Activated T-helper 9 cell treated with anti-CD3 and anti-CD28 coated beads, Interleukin-2, amount 50 U/mL, for 16 hours (primary cell): ENCODE measurements at places on chromosomes 5 and 9.

DNA sequence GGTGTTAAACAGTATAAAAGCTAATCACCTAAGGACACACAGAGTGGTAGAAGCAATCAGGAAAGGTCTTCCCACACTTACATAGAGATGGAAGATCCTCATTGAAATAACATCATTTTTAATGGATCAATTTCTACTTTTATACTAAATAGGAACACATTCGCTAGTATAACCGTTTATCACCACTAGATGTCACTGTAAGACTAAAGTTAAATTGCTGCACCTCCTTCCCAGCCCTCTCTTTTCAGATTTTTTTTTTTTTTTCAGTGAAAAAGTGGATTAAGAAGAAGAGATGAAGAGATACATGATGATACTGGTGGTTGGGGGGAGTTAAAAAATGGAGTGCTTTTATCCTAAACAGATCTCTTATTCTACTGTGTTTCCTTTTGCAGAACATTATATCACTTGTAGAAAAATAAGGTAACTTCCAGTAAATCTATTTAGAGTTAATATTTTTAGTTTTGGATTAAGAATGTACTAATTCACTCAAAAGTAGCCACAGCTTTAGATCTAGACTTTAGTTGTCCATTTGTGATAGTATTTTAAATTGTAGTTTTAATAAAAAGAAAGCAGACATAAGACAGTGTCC is 116.9 kb upstream of the ARRDC3 start:
- no peak for DNase-seq

DNA sequence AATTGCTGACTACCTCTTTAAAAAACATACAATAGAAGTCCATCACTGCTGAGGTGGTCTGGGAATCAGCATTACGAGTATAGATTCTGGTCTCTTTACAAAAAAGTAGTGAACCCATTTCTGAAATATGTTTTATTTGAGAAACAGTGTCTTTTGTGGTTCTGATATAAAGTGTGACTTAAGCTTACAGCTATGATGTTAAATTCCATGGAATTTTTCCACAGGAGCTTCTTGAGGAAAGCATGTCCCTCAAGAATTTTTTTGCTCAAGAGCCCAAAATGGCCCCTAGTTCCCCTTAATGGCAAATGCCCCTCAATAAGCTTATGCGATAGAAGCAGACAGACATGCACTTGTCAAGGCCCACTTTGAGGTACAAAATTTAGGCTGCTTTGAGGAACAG is 265.7 kb downstream of the FAM170A start:
- DNase-seq = no peak

- DNase-seq = no peak
Observed at GRCh38 chr5:88836195-88836838, 46.7 kb downstream of the MEF2C start.

DNA sequence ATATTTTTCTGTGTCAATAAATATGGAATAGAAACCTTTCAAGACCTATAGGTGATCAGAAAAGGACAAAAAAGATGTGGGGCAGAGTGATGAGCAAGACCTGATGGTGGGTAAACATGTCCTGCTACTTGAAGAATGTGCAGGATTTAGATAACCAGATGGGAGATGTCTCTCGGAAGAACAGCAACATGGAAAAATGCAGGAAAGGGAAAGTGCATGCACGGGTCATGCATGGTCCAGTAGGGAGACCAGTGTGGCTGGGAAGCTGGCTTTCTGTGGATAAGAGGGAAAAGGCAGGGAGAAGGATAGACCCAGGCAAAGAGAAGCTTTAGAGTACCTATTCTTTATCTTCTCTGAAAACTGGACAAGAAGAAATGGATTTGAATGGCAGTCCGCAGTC is 7.1 kb upstream of the CAST start:
- DNase-seq = no peak

DNA sequence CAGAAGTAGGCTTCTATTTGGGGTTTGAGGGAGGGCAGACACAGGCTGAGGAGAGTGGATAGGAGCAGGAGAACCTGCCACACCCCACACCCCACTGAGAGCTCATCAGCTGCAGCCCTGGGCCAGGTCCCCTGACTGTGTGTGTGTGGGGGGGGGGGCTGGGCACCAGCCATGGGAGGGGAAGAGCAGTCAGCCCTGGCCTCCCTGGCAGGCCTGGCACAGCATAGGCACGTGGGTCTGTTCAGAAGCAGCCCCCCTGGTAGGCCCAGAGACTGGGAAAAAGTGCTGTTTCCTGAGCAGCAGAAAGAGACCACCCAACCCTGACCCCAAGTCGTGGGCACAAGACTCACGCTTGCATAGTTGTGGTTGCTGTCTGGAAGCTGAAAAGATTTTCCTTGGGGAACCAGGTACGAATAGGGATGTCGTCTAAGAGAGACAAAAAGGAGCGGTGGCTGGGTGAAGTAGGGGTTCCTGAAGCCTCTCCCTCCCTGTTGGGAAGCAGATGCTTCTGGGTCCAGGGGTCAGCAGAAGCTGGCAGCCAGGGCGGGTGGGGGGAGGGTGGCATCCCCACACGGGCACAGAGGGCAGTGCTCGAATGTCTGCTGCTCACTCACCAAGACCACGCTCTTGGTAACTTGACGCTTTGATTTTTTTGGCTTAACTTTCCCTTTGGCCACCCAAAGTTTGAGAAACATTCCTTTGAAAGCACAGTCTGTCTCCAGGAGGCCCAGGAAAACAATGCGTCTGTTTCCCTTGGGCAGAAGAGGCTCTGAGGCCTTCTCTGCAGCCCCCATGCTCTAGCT is 2.9 kb downstream of the NSMF start:
- no peak for DNase-seq

DNA sequence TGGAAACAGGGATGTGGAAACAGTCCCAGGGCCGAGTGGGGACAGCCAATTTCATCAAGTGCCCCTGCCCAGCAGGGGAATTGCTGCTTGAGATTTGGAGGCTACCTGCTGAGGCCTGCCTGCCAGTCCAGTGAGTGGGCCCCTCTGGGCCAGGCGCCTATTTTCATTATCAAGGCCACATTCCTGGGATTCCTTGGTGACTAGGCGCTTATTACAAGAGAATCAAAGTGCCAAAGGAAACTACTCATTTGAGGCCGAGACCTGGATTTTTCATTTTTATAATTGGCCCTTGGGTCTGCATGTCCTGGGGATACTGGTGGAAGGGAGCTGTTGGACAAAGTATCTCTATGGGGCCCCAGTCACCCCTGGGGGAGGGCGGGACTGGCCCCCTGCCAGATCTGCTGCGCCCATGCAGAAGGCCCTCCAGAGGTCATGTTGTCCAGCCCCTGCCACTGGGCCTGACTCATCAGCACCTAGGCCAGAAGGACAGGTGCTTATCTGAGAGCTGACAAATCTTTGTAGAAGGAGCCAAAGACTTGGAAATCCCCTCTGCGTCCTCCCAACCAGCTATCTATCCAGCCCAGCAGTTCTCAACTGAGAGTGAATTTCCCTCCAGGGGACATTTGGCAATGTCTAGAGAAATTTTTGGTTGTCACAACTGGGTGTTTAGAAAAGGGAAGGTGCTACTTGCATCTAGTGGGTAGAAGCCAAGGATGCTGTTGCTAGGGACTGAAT is 45.6 kb downstream of the FOXI1 start:
- DNase-seq = no peak

GRCh38 chr9:114473447-114473801 is 31.8 kb downstream of the WHRN start:
- no peak for DNase-seq

GRCh38 chr5:132369007-132369473 is 470 bp upstream of the SLC22A5 start:
- no peak for DNase-seq

- no peak for DNase-seq
Observed at GRCh38 chr9:130555968-130556367, 23.4 kb upstream of the FUBP3 start.

GRCh38 chr5:180433032-180433422 is 61.2 kb upstream of the CNOT6 start:
- no peak for DNase-seq

- DNase-seq = no peak
Observed at GRCh38 chr5:64811050-64811640, 42.4 kb downstream of the CWC27 start.

- DNase-seq = no peak
Observed at GRCh38 chr5:121979691-121980090, 17.9 kb downstream of the SRFBP1 start.

DNA sequence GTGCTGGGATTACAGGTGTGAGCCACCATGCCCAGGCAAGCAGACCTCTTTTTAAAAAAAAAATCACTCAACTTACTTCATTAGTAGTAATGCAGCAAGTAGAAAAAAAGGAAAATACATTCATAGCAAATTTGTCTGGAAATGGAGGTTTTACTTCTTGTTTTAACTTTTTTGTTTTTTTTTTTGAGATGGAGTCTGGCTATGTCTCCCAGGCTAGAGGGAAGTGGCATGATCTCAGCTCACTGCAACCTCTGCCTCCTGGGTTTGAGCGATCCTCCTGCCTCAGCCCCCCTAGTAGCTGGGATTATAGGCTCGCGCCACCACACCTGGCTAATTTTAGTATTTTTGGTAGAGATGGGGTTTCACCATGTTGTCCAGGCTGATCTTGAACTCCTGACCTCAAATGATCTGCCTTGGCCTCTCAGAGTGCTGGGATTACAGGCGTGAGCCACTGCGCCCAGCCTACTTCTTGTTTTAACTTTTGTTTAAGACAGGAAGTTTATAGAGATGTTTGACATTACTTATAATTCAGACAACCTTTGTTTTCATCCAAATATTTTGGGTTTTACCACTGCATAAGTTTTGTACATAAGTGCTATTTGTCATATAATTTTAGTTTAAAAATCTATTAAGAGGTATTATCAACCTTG is 26.5 kb downstream of the UBE2R2 start:
- no peak for DNase-seq

- no peak for DNase-seq
Observed at GRCh38 chr9:130936285-130937117, 2.5 kb downstream of the FIBCD1 start.

GRCh38 chr5:4216142-4216541 is 620.5 kb downstream of the IRX1 start:
- DNase-seq = no peak

- DNase-seq = no peak
Observed at GRCh38 chr5:133696006-133696584, 83.8 kb upstream of the FSTL4 start.

- DNase-seq = no peak
Observed at GRCh38 chr9:137986268-137987099, 108.9 kb downstream of the CACNA1B start.

GRCh38 chr9:107043886-107044285 is 180.9 kb downstream of the ZNF462 start:
- no peak for DNase-seq

- DNase-seq = no peak
Observed at GRCh38 chr9:135787776-135788575, 86.0 kb downstream of the KCNT1 start.

DNA sequence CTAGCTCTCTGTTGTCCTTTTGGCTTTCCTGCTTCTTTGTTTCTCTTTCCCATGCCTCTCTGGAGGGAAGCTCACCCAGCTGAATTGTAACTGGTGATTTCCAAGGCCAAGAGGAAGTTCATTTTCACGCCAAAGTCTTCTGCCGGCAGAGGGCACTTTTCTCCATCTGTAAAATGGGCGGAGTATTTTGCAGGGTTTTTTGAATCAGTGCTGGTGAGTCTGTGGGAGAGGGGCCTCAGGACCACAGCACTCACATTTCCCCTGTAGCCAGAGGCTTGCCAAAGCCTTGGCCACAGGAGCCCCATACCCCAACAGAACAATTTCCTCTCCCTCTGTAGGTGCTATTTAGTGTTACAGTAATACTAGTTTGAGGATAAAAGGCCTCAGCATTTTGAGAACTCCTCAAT is 42.3 kb upstream of the MATR3 start:
- DNase-seq = no peak

- DNase-seq = no peak
Observed at GRCh38 chr5:165321912-165322311, 1816.5 kb downstream of the MAT2B start.

DNA sequence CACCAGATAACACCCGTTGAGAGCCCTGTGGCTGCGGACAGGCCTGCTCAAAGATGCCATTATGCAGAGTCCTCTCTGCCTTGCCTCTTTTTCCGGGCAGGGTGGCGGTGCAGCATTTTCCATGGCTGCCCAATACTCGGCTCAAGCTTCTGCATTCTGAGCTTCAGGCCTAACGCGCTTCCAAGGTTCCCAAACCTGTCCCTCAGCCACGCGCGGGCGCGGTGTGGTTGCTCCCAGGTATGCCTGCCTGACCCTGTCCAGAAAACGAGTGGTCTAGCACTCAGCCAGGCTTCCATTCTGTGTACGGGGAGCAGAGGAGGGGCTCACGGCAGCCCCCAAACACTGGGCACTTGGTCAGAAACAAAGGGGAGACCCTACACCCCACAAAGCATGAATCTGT is 27.9 kb upstream of the CNOT6 start:
- DNase-seq = no peak

DNA sequence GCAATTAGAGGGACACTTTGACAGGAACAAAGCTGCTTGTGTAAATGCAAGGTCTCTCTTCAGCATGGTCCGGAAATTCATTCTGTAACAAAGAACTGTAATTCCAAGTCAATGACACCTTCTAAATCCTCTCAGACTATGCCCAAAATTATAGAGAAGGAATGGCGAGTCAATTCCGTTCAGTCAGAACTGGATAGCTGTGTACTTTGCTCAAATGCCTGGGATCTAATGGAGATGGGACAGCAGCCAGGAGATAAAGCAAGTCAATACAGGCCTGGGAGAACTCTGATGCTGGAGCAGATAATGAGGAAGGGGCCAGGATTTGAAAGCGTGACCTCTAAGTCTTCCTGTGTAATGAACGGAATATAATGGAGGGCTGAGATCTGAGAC is 96.4 kb upstream of the SPRY4 start:
- DNase-seq = no peak

- DNase-seq = no peak
Observed at GRCh38 chr5:14218011-14218410, 74.9 kb downstream of the TRIO start.

DNA sequence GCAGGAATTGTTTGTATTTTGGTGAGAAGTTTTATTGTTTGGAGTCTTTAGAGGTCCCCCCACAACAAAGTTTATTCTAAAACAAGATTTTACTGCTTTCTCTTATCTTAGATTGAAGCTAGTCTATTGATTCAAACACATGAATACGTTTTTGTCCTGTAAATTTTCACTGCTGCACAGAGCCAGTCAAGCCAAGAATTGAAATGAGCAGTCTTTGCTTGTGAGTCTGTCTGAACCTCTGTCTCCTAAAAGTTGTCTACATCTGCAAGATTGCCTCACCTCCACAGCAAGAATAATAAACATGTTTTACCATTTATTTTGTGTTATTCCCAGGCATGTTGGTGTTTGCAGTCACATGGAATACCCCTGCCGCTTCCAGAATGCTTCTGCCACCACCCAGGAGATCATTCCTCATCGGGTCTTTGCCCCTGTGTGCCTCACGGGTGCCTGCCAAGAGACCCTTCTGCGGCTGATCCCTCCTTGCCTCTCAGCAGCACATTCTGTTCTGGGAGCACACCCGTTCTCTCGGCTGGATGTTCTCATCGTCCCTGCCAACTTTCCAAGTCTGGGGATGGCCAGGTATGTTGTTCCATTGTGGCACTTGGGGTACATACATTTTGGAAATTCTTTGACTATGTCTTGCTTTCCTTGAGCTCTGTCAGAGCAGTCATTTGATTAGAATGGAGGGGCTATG is 74.1 kb downstream of the AOPEP start:
- no peak for DNase-seq

GRCh38 chr9:109913461-109913810 is 133.4 kb downstream of the PALM2AKAP2 start:
- no peak for DNase-seq
